ENCODE measurements at places on chromosomes 7 and 10. TPM values are rescaled to one million over a fixed set of nuclear protein-coding genes. Genes with fewer than 3 reads are reported as not detected.

Gene MRLN
- not detected for total RNA-seq

Gene STEAP1B
- 11.3 TPM for total RNA-seq

DNA sequence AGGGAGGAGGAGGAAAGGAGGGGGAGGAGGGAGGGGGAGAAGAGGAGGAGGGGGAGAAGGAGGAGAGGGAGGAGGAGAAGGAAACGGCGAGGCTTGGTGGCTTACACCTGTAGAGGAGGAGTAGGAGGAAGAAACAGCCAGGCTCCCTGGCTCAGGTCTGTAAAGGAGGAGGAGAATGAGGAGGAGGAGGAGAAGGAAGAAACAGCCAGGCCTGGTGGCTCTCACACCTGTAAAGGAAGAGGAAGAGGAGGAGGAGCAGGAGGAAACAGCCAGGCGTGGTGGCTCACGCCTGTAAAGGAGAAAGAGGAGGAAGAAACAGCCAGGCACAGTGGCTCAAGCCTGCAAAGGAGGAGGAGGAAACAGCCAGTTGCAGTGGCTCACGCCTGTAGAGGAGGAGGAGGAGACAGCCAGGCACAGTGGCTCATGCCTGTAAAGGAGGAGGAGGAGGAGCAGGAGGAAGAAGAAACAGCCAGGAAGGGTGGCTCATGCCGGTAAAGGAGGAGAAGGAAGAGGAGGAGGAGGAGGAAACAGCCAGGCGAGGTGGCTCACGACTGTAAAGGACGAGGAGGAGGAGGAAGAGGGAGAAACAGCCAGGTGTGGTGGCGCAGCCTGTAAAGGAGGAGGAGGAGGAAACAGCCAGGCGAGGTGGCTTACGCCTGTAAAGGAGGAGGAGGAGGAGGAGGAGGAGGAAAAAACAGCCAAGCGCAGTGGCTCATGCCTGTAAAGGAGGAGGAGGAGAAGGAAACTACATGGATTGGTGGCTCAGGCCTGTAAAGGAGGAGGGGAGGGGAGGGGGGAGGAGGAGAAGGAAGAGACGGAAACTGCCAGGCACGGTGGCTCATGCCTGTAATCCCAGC lies 14.9 kb upstream of the CRCP start:
- no peaks in the 10 kb centered on the region for H3K4me1 ChIP-seq
- H3K36me3 ChIP-seq: no peaks in the 10 kb centered on the region
- H3K27me3 ChIP-seq: no peaks in the 10 kb centered on the region
- peak overlapping the region; percentile 72 for H3K27ac ChIP-seq
- peak; percentile 75 for DNase-seq

GRCh38 chr10:114024876-114025610 lies 18.6 kb upstream of the ADRB1 start:
- DNase-seq: no peak
- H3K4me3 ChIP-seq: no peak overlapping the region
- H3K27ac ChIP-seq: no peak overlapping the region
- H3K4me1 ChIP-seq: no peaks in the 10 kb centered on the region

DNA sequence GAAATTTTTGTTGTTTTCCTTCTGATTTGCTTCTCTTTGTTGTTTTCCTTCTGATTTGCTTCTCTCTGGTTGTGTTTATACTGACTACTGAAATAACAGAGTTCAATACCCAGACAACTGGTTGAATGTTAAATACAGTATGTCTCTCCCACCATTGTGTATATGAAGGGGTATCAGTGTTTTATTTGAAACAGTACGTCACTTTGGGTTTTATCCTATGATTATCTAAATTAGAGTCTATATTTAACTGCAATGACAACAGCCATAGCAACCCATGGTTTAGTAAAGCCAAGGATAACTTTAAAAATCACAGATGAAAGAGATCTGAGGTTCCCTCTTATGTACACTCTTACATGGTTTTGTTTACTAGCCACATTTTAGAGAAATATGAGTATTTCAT lies 141.3 kb downstream of the GNAT3 start:
- no peak for DNase-seq
- H3K36me3 ChIP-seq: no peaks in the 10 kb centered on the region
- H3K27ac ChIP-seq: no peak overlapping the region
- no peaks in the 10 kb centered on the region for H3K4me1 ChIP-seq

- H3K4me3 ChIP-seq: no peak overlapping the region
- no peaks in the 10 kb centered on the region for H3K36me3 ChIP-seq
- DNase-seq: no peak
- no peak overlapping the region for H3K27ac ChIP-seq
- no peaks in the 10 kb centered on the region for H3K27me3 ChIP-seq
- no peaks in the 10 kb centered on the region for H3K4me1 ChIP-seq
Observed at GRCh38 chr7:70720191-70720873, 411.6 kb upstream of the GALNT17 start.

All from testis (tissue), 5 donors.